ENCODE measurements at places on chromosomes 1 and 21.

- no peaks in the 10 kb centered on the region for H3K27me3 ChIP-seq
- H3K4me1 ChIP-seq, result no peaks in the 10 kb centered on the region
- H3K27ac ChIP-seq, result no peak overlapping the region
- no peak overlapping the region for H3K4me3 ChIP-seq
Observed at GRCh38 chr1:241976229-241976628, 18.7 kb downstream of the BECN2 start.

GRCh38 chr1:221411283-221411682 is 330.6 kb downstream of the DUSP10 start:
- H3K36me3 ChIP-seq, result no peaks in the 10 kb centered on the region
- H3K27me3 ChIP-seq, result no peaks in the 10 kb centered on the region
- no peaks in the 10 kb centered on the region for H3K4me1 ChIP-seq
- DNase-seq, result no peak
- no peak overlapping the region for H3K27ac ChIP-seq

GRCh38 chr1:194548071-194548470 is 1361.7 kb upstream of the B3GALT2 start:
- H3K36me3 ChIP-seq, result no peaks in the 10 kb centered on the region
- no peaks in the 10 kb centered on the region for H3K4me1 ChIP-seq
- H3K4me3 ChIP-seq, result no peak overlapping the region
- H3K27me3 ChIP-seq, result no peaks in the 10 kb centered on the region

DNA sequence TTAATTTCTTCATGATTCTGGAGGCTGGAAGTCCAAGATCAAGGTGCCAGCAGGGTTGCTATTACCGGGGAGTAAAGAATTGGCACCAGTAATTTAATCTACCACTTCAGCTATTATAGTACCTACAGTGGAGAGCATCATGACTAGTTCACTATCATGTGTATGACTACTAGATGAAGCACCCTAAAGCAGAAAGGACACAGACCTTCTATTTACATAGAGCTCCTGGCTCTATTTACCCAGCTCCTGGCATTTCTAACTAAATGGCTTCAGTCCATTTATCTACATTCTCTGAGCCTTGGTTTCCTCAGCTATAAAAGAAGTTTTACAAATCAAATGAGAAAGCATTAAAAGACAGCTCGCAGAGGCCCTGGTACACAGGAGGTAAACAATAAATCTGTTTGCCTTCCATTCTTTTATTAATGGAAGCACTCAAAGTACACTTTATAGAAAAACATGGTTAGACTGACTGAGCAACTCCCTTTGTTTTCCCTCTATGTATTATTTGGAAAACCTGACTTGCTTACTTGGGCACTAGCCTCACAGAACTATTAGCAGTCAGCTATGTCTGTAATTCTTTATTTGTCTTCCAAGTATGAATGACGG is 203.0 kb downstream of the SLC35F3 start:
- no peaks in the 10 kb centered on the region for H3K4me1 ChIP-seq
- H3K36me3 ChIP-seq, result no peaks in the 10 kb centered on the region
- H3K27me3 ChIP-seq, result no peaks in the 10 kb centered on the region
- DNase-seq, result no peak
- H3K4me3 ChIP-seq, result no peak overlapping the region

- H3K27me3 ChIP-seq, result no peaks in the 10 kb centered on the region
- H3K4me3 ChIP-seq, result peak overlapping the region; percentile 100
- H3K27ac ChIP-seq, result peak overlapping the region; percentile 99
- peaks cover 38% of the 10 kb centered on the region for H3K4me1 ChIP-seq
- peaks cover 42% of the 10 kb centered on the region for H3K36me3 ChIP-seq
- no peak for DNase-seq
Observed at GRCh38 chr1:151055581-151055980, 3.8 kb downstream of the CDC42SE1 start.

- no peaks in the 10 kb centered on the region for H3K36me3 ChIP-seq
- peaks cover 21% of the 10 kb centered on the region for H3K4me1 ChIP-seq
- H3K4me3 ChIP-seq, result peak overlapping the region; percentile 97
- DNase-seq, result no peak
- H3K27me3 ChIP-seq, result no peaks in the 10 kb centered on the region
Observed at GRCh38 chr1:119647228-119647733, 785 bp downstream of the ZNF697 start.

DNA sequence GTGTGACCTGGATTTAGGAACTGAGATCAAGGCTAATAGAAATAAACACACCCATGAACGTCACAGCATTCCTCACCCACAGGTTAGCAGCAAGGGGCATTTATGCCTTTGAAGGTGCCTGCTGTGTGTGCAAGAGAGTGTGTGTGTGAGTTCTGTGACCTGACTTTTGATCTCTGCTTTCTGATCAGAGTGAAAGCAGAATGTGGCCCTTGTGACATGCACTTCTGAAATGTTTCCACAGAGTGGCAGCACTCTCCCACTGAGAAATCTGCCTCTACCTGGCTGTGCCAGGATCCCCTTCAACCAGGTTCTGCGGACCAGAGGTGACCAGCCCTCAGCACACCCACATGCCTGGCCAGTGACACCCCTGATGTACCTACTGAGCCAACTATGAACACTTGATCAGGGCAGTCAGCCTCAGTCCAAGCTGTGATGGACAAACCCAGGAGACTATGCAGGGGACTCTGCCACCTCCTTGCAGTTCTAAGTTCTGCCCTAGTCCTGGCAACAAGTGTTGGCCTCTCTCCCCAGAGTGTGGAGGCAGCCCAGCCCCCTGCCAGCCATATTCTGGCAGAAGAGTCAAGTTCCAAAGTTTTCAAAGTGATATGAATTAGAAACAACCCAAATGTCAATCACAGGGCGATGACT is 41.0 kb downstream of the RXRG start:
- H3K4me1 ChIP-seq, result no peaks in the 10 kb centered on the region
- H3K27ac ChIP-seq, result no peak overlapping the region
- no peaks in the 10 kb centered on the region for H3K36me3 ChIP-seq
- DNase-seq, result no peak

- no peak overlapping the region for H3K4me3 ChIP-seq
- H3K27me3 ChIP-seq, result no peaks in the 10 kb centered on the region
- H3K4me1 ChIP-seq, result no peaks in the 10 kb centered on the region
- no peaks in the 10 kb centered on the region for H3K36me3 ChIP-seq
- no peak overlapping the region for H3K27ac ChIP-seq
- no peak for DNase-seq
Observed at GRCh38 chr1:207414606-207415108, 39.5 kb upstream of the CR2 start.

- H3K27me3 ChIP-seq, result no peaks in the 10 kb centered on the region
- no peaks in the 10 kb centered on the region for H3K4me1 ChIP-seq
- no peak overlapping the region for H3K27ac ChIP-seq
Observed at GRCh38 chr21:44854391-44854663, 19.2 kb downstream of the PTTG1IP start.

DNA sequence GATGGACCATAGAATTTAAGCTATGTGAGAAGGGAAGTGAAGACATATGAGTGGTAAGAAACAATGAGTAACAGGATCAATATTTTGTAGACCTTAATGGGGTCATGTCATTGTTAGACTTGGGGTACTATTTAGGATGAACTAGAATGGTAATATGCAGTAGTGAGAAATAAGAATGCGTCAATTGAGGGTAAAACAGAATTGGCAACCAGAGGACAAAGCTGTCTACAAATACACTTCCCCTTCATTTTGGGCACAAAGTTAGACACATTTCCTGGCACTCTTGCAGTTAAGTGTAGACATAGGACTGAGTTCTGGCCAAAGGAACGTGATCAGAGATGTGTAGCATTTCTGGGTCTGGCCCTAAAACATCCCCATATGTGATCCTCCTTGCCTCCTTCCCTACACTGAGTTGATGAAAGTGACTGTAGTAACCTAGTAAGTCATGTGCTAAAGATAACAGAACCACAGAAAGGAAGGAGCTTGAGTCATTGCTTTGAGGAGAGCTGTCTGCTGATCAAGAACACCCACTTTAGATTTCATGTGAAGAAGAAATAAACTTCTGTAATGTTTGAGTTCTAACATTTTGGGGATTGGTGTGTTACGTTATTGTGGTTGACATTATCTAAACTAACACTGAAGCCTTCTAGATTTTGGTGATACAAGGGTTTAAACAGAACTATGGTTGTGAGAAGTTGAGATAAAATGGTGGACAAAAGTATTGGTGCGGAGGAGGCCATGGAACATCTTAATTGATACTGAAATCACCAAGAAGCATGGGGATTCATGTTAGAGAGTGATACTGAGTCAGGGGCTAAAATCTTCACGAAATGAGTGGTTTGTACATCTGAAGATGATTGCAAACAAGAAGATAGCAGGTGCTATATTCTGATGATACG is 41.7 kb downstream of the CD55 start:
- no peaks in the 10 kb centered on the region for H3K36me3 ChIP-seq
- H3K27ac ChIP-seq, result no peak overlapping the region
- DNase-seq, result no peak

DNA sequence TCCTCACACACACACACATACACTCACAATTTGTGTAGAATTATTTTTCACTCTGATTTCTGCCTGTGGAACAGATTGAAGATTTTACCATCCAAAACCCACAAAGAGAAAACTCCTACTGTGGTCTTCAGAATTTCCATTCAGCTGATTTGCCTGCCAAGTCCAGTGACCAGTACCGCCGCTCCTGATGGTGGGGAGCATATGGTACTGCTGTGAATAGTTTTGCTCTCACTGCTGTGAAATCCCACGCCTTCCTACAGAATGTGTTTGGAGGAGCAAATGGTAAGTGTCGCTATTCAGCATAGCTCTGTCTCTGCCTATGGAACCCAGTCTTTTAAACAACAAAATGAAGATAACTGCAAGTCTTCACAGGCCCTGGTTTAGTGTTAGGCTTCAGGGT is 629.5 kb downstream of the LMO4 start:
- peaks cover 14% of the 10 kb centered on the region for H3K4me1 ChIP-seq
- peak overlapping the region; percentile 1 for H3K4me3 ChIP-seq
- no peaks in the 10 kb centered on the region for H3K36me3 ChIP-seq

DNA sequence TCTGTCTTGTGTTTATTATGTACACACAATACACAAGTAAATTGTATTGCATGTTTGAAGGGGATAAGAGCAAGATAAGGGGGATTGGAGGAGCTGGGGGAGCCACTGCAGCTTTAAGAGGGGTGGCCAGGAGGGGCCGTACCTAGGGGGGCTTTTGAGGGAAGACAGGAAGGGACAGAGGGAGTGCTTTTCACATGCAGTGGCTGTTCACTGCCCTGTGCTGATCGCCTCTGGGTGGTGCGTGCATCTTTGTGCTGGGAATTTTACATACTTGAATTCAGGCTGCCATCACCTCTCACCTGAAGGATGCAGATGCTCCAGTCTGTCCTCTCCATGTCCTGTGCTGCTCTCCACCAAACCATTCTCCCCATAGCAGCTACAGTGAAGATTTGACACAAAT is 179.5 kb downstream of the PTPRU start:
- H3K27me3 ChIP-seq, result no peaks in the 10 kb centered on the region
- H3K4me3 ChIP-seq, result no peak overlapping the region
- no peaks in the 10 kb centered on the region for H3K4me1 ChIP-seq

GRCh38 chr1:29230553-29231378 is at the start of gene MECR:
TSS of gene MECR (minus strand) at chr1:29230934. CDS start at chr1:29230906, 28 bp downstream.
- peak within 1 kb of the TSS; percentile 53 for H3K27ac ChIP-seq
- no peaks in the 10 kb centered on the region for H3K27me3 ChIP-seq
- peak; percentile 70 for DNase-seq
- H3K4me3 ChIP-seq, result peak within 1 kb of the TSS; percentile 78
